ENCODE measurements at places on chromosomes 7 and 10.

DNA sequence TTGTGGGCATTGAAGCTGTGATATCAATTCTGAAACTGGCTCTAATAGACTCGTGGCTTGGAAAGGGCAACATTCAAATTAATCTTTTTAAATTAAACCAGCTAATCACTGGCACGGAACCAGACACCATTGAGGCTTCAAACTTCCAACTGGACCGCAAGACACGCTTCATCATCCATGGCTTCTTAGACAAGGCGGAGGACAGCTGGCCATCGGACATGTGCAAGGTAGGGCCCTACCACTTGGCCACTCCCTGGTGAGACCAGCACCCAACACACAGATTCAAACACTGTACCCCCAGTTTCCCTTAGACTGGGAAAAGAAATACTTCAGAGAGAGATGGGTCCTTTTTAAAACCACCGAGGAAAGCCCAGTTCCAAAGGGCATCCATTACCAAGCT is 5.1 kb downstream of the PNLIPRP2 start:
- no peak for DNase-seq

DNA sequence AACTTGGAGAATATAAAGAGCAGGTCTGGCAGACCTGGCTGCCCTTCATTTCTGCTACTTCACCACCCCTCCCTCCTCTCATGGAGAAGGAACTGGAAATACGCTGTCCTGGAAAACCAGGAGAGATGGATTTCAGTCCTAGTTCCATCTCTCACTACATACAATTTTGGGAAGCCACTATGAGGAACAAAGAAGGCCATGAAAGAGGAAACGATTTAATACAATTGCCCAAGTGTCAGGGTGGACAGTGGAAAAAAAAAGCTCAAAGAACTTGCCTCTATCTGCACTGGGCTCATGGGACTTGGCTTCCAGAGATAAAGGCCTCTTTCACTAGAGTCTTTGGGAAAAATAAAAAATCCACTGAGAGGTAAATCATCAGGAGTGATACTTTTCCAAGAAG is 561.7 kb downstream of the KCNMA1 start:
- no peak for DNase-seq

DNA sequence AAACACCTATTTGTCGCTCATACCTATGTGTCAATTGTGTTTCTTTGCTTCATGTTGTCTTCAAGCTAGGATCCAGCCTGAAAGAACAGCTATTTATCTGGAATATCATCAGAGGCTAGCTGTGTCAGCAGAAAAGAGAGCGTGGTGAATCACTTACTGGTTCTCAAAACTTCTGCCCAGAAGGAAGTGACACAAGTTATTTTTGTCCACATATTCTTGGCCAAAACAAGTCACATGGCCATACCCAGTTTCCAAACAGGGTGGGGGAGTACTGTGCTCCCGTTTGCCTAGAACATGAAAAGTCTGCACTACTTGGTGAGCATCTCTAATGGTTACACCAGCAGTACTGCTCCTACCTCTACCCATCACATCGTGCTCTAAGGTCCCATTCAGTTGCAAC is 160.9 kb upstream of the CSTF2T start:
- no peak for DNase-seq

DNA sequence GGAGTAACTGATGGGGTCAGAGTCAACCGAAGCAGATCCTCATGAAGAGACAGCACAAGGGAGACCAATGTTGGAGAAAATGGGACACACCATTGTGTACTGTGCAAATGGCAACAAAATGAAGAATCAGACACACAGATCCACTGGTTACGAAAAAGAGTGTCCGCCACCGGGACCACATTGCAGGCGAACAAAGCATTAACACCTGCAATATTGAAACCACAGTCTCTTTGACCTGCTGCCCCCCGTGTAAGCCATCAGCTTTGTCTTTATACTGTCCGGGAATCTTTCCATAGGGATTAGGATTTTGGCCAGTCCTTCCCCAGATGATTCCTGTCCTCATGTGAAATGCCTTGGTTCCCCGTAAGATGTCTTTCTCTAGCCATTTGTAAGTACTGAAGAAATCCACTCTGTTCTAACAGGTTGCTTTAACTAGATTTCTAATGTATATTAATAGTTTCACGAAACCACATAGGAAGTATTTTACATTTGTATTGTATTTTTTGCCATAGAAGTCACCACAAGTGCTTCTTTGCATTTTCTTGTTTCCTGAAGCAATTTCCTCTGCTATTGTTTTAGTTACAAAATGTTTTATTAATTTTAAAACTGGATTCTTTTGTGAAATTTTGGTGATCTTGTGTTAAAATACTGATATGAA is 140.8 kb upstream of the NFE2L3 start:
- DNase-seq = no peak

- no peak for DNase-seq
These were observed 37.5 kb downstream of the BTBD16 start for GRCh38 chr10:122308417-122309141.

- no peak for DNase-seq
These were observed 41.3 kb upstream of the TES start for GRCh38 chr7:116169060-116169459.

DNA sequence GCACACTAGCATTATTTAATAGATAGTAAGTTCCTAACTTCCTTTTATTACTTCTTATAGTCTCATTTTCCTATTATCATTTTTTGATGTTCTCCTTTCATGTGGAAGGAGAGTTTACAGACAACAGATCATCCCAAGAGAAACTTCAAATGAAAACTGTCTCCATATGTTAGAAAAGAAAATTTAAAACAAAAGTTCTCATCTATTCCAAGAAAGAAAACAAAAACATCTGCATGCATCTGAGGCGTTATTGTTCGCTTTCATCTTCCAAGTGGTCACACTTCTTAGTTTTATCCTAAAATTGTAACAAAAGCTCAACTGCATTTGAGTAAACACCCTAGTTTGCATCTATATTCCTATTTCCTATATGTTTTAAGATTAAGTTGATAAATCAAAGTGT is 126.2 kb downstream of the SEMA3D start:
- DNase-seq = no peak

DNA sequence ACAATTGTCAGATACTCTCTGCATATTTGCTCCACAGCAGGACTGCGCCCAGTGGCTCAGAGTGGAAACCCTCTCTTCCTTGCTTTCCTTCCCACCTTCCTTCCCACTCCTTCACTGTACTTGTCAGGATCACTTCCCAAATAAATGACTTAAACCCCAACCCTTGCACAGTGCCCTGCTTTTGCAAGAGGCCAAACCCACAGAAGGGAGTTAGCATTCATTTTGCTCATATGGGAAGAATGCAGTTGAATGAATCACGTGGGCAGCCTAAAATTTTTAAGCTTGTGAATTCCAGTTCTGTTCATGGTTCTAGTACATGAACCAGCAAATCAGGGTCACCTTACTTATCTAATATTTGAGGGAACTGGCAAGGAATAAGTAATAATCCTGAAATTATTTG is 47.7 kb upstream of the SFMBT2 start:
- DNase-seq = no peak

DNA sequence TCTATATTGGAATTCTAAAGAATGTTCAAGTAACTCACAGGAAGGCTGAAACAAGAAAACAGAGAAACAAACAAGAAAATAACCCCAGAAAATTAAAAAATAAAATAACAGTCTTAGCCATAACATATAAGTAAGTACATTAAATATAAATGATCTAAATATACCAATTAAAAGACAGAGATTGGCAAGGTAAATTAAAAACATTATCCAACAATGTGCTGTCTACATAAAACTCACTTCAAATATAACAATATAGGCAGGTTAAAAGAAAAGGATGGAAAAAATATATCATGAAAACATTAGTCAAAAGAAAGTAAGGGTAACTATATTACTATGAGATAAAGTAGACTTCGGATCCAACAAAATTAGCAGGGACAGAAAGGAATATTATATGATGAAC is 98.1 kb upstream of the NANOS1 start:
- DNase-seq = no peak

DNA sequence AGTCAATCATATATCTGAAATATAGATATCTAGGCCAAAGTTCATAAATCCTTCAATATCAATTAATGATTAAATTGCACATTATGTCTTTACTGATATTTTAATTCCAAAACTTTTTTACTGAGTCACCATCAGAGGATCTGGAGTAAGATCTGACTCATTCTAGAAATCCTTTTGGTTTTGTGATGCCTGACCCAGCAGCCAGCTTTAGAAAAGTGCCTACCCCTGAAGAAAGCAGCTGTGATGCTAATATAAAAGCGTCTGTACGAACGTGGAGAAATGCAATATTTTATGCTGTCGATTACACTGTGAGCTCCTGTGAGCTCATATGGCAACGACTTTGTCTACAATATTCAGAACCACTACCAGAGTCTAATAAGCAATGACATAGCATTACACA is 142.5 kb upstream of the LRRTM3 start:
- DNase-seq = no peak

GRCh38 chr10:132979491-132980425 is 37.4 kb upstream of the CFAP46 start:
- no peak for DNase-seq

DNA sequence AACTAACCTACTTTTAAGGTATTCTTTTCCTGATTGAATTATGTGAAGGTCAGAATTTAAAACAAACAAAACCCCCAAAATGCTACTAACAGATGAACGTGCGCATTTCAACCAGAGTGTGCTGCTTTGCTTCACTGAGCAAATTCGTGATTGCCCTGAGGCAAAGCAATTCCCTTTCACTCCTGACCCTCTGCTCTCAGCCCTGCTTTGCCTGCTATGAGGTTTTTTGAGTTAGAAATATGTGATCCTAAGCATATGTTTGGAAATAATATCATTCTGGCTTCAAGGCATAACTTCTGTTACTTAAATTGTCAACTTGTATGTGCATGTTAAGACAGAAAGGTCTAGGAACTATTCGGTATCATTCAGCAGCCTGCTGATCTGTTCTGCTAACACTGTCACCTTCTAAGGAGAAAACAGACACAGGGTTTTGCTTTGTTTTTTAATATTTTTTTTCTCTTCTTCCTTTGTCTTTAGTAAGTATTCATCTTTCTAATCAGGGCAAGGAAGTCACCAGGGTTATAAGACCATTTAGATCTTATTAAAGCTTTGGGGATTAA is 124.2 kb downstream of the GNAT3 start:
- no peak for DNase-seq

DNA sequence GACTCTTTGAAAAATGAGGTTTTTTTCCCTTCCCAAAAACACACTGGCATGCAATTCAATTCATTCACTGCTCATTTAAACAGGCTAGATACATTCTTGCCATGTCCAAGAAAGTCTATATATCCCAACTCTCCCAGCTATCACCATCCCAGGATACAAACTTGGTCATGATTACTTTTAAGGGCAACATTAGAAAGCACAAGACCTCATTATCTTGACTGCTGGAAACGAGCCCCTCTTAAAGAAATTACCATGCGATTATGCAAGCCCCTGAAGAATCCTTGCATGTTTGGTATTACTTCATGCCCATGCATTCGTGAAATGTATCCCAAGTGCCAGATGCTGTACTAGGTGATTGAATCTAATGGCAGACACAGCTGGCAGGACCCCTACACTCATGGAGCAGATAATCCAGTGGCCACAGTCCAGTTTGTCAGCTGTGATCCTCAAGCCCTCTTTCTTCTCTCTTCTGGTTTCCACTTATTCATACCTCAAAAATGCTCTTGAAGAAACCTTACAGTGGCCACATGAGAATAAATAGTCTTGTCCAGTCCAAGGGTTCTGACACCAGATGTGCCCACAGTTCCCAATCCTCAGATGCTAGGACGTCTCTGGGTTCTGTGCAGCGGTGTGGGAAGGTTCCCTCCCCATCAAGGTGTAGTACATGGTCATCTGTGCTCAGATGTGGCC is 103.7 kb upstream of the HABP2 start:
- DNase-seq = no peak

GRCh38 chr10:51789903-51790302 is 90.5 kb upstream of the CSTF2T start:
- DNase-seq = peak; percentile 25

DNA sequence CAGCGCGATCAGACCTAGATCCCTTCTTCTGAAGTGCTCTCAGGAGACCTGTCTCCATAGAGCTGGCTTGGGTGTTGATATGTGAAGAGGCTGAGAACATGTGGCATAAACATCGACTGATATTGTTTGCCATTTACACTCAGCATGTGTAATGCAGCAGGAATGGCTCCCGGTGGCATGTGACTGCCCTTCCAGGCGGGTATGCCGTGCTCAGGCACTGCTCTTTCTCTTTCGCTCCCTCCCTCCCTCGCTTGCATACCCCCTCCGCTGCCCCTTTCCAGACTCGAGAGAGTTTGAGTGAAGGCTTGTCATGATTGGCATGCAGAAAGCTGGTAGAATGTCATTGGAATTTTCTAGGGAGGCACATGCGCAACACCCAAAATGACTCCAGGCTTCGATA is 107.3 kb upstream of the PDCD4 start:
- no peak for DNase-seq

DNA sequence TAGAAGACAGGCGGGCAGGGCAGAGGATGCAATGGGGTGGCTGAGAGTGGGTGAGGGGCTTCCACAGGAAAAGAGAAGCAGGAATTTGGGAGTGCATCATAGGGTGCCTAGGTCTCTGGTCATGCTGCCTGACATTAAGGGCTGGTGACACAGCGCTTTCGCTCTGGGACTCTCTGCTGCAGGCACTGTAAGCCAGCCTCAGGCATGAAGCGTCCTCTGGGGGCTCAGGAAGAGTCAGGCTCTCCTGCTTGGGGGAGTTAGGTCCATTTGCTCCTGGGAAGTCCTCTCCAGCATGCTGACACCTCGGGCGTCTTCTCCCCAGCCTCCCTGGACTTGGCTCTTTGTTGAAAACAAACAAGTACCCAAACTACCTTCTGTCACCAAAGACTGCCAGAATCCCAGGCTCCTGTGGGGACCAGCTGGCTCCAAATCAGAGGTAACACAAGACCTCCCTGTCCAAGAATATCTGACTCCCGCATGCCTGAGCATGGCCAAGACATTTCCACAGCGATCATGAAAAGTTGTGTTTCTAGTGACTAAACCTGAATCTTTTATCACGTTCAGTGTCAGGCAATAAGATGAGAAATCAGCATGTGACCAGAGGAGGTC is 55.4 kb downstream of the GPR26 start:
- DNase-seq = no peak

DNA sequence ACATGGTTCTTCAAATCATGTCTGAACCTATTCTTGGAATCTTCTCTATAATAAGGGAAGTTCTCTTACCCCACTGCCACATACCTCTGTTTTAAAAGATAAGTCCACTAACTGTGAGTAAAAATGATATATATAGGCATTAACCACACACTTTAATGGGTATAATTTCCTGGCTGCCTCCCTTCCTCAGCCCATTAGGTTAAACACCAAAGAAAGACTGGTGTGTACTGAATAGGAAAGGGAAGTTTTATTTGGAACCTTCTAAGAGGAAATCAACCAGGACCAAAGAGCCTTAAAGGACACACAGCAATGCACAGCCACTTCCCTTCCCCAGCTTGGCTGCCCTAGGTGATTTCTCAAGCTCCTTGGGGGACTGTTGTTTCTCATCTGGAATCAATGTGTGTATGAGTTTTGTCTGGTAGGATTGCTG is 5.0 kb upstream of the WBP1L start:
- DNase-seq = no peak

GRCh38 chr10:69421611-69422308 is 5.0 kb upstream of the TACR2 start:
- no peak for DNase-seq

Data from AG09319 (cell line).